ENCODE measurements at places on chromosomes 3 and 15.

DNA sequence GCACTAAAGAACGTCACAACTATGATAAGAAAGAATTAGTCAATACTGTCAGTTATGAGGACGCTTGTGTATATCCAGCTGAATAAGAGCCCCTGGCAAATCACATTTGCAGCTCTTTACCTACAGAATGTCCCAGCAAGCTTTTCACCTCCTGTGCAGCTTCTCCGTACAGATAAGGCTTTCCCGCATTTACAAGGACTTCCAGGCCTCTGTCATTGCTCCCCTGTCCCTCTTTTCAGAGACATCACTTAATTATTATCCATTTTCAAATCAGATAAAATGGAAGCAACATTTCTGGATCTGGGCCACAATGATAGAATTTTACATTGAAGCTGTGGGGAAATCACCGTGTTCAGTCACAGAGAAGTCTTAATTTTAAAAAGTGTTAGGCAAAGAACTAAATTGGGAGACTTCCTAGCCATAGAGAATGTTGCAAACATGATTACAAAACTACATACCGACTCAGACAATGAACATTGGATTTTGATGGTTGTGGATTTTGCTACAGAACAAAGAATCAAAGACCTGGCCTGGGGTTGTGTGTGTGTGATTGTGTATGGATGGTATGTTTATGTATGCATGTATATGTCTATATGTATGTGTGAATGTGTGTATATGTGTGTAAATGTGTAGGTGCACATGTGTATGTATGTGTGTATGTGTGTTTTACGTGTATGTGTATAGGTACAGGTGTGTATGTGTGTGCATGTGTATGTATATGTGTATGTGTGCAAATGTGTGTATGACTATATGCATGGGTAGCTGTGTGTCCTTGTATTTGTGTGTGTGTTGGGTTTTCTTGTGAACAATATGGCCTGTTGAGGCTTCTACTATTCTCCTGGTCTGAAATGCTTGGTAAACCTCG lies 41.5 kb downstream of the MGLL start:
- no peak for DNase-seq

GRCh38 chr15:80841541-80841940 lies 62.4 kb downstream of the CEMIP start:
- DNase-seq: no peak

GRCh38 chr3:18672561-18672960 lies 247.4 kb upstream of the SATB1 start:
- DNase-seq: no peak

GRCh38 chr3:140736863-140737460 lies 59.1 kb downstream of the TRIM42 start:
- DNase-seq: no peak

GRCh38 chr3:47113669-47114365 lies 50.1 kb downstream of the SETD2 start:
- no peak for DNase-seq

DNA sequence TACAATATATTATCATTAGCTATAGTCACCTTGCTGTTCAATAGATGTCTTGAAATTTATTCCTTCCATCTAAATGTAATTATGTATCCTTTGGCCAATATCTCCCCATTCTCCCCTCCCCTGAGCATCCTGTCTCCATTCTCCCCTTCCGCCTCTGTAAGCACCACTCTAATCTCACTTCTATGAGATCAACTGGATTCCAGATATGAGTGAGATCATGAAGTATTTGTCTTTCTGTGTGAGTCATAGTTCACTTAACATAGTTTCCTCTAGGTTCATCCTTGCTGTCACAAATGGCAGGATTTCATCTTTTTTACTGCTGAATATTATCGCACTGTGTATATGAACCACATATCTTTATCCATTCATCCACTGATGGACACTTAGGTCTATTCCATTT lies 148.8 kb upstream of the NDN start:
- DNase-seq: no peak

GRCh38 chr15:35925275-35926006 lies 379.5 kb upstream of the DPH6 start:
- DNase-seq: no peak

DNA sequence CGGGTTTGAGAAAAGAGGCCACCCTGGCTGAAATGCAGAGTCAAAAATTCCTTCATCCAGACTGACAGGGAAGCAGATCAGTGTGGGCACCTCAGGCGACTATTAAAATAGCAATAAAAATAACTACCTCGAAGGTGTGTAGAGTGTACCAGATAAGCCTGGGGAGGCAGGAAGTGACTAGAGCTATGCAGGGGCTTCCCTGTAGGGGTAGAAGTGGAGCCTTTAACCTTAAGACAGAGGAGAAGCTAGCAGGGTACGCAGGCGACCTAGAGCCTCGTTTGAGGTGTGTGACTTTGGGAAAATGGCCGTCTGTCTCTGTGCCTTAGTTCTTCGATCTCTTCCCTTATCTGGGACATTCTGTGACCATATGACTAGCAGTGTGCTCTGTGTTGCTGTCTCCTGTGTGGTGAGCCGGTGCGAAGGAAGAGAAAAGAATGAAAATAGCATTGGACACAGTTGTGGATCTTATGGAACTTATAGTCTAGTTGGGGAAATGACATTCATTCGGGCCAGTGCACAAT lies 17.6 kb downstream of the BHLHE40 start:
- DNase-seq: no peak

DNA sequence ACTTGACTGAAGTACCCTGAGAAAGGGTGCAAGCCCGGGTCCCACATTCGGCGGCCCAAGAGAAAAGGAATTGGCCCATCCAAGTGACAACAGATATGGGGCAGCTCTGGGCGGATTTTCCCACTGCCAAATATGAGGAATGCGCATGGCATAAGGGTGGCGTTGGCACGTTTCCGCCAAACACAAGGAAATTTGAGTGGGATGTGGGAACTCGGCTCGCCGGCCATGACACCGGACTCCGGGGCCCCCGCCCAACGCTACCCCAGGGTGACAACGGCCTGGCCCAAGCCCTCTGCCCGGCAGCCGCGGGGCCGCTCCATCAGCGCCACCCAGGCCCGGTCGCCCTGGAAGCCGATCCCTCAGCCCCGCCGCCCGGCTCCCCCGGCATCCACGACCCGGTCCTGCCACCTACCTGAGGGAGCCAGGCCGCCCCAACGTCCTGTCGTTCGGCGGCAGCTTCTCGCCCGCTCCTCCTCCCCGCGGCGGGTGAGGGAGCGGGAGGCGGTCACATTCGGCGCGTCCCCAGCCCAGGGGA lies 449 bp downstream of the RAF1 start:
- DNase-seq: no peak

DNA sequence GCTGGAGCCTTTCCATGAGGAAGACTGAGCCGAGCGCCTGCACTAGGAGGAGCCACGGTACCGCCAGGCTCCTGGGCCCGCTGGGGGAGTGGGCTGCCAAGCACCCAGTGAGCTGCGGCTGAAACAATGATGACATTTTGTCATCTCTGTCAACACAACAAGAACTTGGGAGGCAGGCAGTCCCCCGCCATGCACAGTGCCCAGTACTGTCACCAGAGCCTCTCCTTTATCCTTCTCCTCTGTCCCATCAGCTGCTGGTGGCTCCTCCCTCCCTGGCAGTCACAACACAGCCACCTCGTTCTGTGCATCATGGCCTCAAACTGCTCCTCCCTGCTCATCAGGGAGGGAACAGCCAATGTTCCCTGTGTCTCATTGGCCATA lies 34.0 kb upstream of the PCSK6 start:
- no peak for DNase-seq
